Left ventricle myocardium inferior (tissue), 1 donor: ENCODE measurements at places on chromosomes 16 and 17.

GRCh38 chr17:40491486-40491885 lies 9.9 kb downstream of the TNS4 start:
- DNase-seq: no peak

GRCh38 chr16:65909310-65910050 lies 457.0 kb upstream of the CDH5 start:
- no peak for DNase-seq

DNA sequence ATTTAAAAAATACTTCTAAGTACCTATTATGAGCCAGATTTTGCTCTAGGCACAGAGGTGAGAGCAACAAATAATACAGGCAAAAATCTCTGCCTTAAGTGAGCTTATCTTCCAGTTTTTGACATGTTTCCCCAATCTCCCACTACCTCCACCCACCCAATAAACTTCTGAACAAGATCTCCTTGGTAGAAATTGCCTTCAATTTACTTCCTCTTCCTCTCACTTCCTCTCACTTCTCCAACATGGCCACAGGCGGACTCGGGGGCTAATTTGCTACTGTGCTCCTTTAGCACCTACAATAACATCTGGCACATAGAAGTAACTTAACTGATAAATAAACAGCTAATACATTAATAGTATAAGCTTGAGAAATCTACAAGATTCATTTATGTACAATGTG lies 82.6 kb downstream of the CACNG1 start:
- no peak for DNase-seq

GRCh38 chr16:14236401-14236800 lies 165.3 kb downstream of the MRTFB start:
- DNase-seq: no peak

- no peak for DNase-seq
Observed at GRCh38 chr17:81329927-81330883, 35.1 kb upstream of the SLC38A10 start.

GRCh38 chr16:74268372-74268782 lies 28.2 kb upstream of the PSMD7 start:
- no peak for DNase-seq

- peak; percentile 5 for DNase-seq
Observed at GRCh38 chr16:88375236-88375975, 7.4 kb upstream of the ZNF469 start.

GRCh38 chr16:81945665-81946064 lies 65.6 kb downstream of the SDR42E1 start:
- no peak for DNase-seq

GRCh38 chr16:14564861-14565687 lies 65.0 kb downstream of the PARN start:
- no peak for DNase-seq

- DNase-seq: no peak
Observed at GRCh38 chr17:69223809-69224208, 4.8 kb downstream of the ABCA10 start.

DNA sequence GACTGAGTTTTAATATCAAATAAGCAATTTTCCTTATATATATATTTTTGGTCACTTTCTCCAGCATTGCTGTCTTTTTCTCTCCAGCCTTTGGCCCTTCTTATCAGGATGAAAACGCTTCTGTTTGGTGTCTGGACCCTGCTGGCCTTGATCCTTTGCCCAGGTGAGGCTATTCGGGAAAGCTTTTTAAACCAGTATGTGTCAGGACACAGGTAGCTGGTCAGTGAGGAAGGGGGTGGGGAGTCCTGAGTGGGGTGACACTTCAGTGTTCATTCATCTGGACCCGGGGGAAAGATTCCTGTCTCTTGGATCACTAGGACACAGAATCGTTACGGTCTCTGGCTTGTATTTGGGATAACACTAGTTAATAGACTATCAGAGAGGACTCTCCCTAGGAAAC lies 12.2 kb upstream of the SMARCD2 start:
- DNase-seq: no peak

GRCh38 chr17:60077672-60078519 lies 825 bp downstream of the HEATR6 start:
- DNase-seq: no peak

GRCh38 chr17:8372422-8372821 lies 4.1 kb downstream of the KRABD2 start:
- no peak for DNase-seq

DNA sequence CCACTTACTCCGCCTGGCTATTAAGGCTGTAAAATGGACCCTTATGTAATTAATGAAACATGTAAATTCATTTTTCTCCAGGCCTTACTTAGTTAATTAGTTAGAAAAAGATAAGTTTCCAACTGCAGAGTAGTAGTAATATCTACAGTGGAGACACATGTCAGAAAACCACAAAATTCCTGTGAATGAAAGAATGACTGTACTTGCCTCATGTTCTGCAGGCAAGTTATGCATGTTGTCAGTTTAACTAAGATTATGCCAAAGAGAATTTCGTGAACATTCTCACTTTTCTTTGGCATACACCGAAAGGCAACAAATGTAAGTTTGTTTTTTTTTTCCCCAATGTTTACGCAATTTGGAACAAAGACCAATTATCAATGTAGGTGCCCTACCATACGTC lies 16.8 kb upstream of the CCL1 start:
- DNase-seq: no peak

DNA sequence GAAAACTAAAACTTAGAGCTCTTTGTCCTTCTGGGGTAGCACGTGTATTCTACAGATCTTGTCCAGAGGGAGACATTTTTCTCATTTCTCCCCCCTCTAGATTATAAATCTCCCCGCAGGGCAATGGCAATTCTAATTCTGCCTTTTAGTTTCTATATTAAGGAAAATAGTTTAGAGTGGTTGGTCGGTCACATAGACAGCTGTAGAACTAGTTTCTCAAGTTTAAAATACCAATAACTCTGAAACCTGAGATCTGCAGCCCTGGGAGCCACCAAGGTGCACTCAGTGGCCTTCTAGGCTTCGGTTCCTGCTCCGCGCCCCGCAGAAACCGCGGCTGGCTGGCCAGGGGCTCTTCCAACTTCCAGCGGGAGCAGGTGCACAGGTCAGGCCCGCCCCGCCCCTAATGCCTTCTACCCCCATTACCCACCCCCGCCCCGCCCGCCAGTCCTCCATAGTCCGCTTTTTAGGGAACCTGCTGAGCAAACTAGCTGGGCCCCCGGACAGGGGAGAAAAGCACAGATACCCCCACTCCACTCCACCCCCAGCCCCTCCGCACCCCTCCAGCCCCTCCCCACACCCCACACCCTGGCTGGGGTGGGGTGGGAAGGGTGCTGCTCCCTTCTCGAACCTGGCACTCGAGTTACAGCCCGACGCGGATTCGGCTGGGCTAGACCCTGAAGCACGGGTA lies 431 bp downstream of the SLFN11 start:
- DNase-seq: peak; percentile 16

- no peak for DNase-seq
Observed at GRCh38 chr17:46868689-46869187, 17.4 kb downstream of the WNT9B start.

GRCh38 chr16:23557779-23558702 lies 514 bp downstream of the UBFD1 start:
- DNase-seq: no peak

- DNase-seq: peak; percentile 61
Observed at GRCh38 chr17:81391936-81392908, 3.0 kb upstream of the BAHCC1 start.

- DNase-seq: no peak
Observed at GRCh38 chr17:40727447-40728231, 24.1 kb upstream of the KRT24 start.

DNA sequence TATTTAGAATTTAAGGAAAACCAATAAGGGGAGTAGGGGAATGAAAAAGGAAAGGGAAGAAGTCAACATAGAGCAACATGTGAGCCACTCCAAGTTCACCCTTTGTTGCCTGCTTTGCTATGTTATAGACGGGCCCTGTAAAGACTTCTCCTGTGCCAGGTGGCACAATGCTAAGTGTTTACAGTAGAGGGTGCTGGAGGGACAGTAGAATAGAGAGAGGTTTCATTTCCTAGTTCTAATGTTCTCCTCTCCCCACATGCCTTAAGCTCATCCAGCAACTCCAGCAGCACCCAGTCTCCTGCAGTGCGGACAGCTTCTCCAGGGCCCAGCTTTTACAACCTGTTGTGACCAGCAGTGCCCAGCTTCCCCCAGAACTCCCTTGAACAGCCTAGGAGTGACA lies 468.0 kb downstream of the HS3ST3B1 start:
- no peak for DNase-seq

GRCh38 chr16:80208015-80208414 lies 332.8 kb upstream of the DYNLRB2 start:
- no peak for DNase-seq

DNA sequence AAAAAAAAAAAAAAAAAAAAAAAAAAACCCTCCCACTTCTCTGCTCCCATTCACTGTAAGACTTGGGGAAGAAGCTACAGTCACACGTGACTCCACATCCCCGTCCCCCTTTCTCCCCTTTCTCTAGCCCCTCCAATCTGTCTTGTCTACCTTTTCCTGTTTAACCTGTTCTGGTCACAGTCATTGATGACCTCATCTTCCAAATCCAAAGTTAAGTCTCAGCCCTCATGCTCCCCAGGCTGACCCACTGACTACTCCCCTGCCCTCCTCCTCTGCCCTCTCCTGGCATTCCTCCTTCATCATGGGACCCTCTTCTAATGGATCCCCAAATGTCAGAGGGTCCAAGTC lies 1.6 kb upstream of the CDH5 start:
- no peak for DNase-seq

GRCh38 chr16:16086653-16087446 lies 136.4 kb downstream of the ABCC6 start:
- no peak for DNase-seq

DNA sequence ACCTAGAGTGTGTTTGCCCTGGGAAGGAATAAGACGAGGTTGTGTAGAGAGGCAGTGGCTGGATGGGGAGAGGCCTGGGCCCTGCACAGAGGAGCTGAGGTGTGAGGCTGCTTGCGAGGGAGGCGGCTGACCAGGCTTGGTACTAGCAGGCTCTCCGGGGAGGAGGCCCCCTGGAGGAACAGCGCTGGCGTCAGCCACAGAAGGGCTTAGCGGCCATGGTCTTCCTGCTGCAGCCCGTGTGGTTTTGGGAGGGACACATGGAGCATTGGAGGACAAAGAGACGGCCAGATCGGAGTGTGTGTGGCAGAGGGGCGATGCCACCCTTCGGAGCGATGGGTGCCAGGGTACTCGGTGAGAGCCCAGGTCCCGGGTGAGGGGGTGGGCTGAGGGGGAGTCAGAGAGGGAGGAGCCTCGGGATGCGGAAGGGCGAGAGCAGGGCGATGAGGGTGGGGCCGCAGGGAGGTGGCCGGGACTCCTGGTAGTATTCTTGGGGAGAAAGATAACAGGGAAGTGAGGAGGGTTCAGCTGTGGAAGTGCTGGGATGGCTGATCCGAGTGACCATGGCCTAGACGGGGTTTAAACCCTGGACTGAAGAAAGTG lies 8.3 kb downstream of the BANP start:
- no peak for DNase-seq

- no peak for DNase-seq
Observed at GRCh38 chr17:61149862-61150362, 249.7 kb upstream of the TBX2 start.

DNA sequence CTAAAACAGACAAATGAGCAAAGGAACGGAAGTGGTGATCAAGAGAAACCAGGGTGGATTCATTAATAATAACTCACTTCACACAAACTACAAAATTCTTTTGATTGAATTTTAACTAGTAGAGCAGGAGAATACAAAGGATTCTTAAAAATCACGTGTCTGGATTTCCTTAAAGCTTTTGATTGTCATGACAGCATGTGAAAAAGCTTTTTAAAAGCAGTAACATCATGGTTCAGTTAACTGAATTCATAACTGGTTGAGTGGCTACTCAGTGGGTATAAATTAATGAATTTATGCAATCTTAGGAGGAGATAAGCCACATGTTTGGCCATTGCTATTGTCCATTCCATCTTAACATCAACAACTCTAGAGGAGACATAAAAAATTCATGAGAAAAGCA lies 333.2 kb downstream of the SLC39A11 start:
- DNase-seq: no peak

- peak; percentile 59 for DNase-seq
Observed at GRCh38 chr17:74424657-74425056, 7.2 kb upstream of the GPRC5C start.

GRCh38 chr16:53773150-53773846 lies 69.3 kb downstream of the FTO start:
- no peak for DNase-seq

DNA sequence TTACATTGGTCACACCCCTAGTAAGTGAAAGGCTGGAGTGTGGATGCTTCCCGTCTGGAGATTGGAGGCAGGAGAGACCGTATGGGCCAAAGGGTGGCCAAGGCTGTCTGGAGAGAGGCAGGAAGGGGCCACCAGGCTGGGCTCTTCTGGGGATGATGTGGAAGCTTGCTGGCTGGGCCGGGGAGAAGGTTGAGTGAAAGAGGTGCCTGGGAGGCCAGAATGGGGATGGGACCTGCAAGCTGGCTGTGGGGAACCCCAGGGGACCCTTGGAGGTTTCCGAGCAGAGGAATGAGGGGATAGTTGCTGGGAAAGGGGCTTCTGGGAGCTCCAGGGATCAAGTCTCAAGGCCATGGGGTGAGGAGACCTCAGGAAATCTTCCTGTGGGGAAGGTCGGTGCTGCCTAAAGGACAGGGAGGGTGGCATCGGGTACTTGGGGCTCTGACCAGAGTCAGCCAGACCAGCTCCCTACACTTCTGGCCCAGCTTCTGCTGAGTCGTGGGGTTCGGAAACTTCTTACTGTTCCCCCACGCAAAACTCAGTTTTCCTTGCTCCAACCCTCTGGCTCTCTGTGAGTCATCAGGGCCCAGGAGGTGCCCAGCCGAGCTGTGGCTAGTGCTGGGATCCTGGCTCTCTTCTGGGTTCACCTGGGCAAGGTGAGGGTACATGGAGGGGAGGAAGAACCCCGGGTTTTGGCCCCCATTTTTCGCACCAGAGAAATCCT lies 3.1 kb downstream of the MRC2 start:
- no peak for DNase-seq

- DNase-seq: no peak
Observed at GRCh38 chr16:1777375-1778199, 4.7 kb upstream of the MRPS34 start.

DNA sequence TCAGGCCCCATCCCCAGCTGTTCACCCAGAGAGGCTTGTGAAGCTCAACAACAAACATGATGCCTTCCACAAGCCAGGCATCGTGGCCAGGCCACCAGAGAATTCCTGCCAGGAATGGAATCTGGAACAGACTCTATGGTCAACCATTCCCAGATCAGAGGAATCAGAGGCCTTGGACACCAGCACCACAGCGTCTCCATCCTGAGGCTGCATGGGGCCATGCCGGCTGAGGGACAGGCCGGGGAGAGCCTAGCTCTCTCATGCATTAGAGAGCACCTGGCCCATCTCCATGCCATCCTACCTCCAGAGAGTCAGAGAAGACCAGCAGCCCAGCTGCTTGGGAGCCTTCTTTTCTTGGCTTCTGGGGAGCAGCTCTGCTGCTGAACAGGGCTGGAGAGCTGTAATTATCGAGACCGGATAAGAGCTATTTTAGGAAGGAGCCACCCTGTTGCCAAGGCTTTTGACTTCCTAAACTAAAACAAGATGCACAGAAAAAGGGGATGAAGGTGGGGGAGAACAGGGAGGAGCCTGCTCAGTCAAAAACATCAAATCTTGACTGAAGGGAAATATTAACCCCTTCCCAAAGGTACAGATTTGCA lies 24.5 kb upstream of the MTMR4 start:
- no peak for DNase-seq

GRCh38 chr17:34146440-34147043 lies 108.5 kb upstream of the CCL2 start:
- peak; percentile 48 for DNase-seq

GRCh38 chr17:43517615-43518386 lies 28.3 kb downstream of the ETV4 start:
- DNase-seq: no peak

- DNase-seq: no peak
Observed at GRCh38 chr16:28156056-28156680, 55.6 kb downstream of the XPO6 start.
